ENCODE measurements at places on chromosomes 16 and 17.

- no peak for DNase-seq
These were observed 622 bp downstream of the GPRC5B start for GRCh38 chr16:19883966-19884485.

- no peak for DNase-seq
These were observed 12.2 kb downstream of the N4BP1 start for GRCh38 chr16:48597563-48598387.

- no peak for DNase-seq
These were observed 56.0 kb downstream of the MEAK7 start for GRCh38 chr16:84448444-84448843.

- DNase-seq = no peak
These were observed 40.0 kb downstream of the HS3ST3A1 start for GRCh38 chr17:13561606-13562270.

GRCh38 chr17:39627712-39628516, 1.2 kb downstream of the PPP1R1B start:
- DNase-seq = no peak

Data from NCI-H748 treated with DMSO at 0.1 percent for 48 hours (cell line).